ENCODE measurements at places on chromosomes 2 and 18. TPM values are rescaled to one million over a fixed set of nuclear protein-coding genes. Genes with fewer than 3 reads are reported as not detected.

- no peaks in the 10 kb centered on the region for H3K27me3 ChIP-seq
- DNase-seq, result no peak
- H3K27ac ChIP-seq, result no peak overlapping the region
- no peaks in the 10 kb centered on the region for H3K4me1 ChIP-seq
- H3K36me3 ChIP-seq, result no peaks in the 10 kb centered on the region
These were observed 34.1 kb downstream of the STK17B start for GRCh38 chr2:196137271-196137670.

GRCh38 chr2:197141702-197142473, 168.7 kb downstream of the ANKRD44 start:
- no peak overlapping the region for H3K4me3 ChIP-seq
- no peak overlapping the region for H3K27ac ChIP-seq
- no peaks in the 10 kb centered on the region for H3K27me3 ChIP-seq
- H3K4me1 ChIP-seq, result no peaks in the 10 kb centered on the region
- DNase-seq, result no peak
- no peaks in the 10 kb centered on the region for H3K36me3 ChIP-seq

- no peak overlapping the region for H3K27ac ChIP-seq
- DNase-seq, result no peak
- no peaks in the 10 kb centered on the region for H3K36me3 ChIP-seq
- H3K27me3 ChIP-seq, result no peaks in the 10 kb centered on the region
- no peaks in the 10 kb centered on the region for H3K4me1 ChIP-seq
These were observed 559.9 kb downstream of the TSN start for GRCh38 chr2:122315306-122315705.

- no peaks in the 10 kb centered on the region for H3K4me1 ChIP-seq
- DNase-seq, result peak; percentile 20
- no peak overlapping the region for H3K4me3 ChIP-seq
- no peaks in the 10 kb centered on the region for H3K27me3 ChIP-seq
- H3K27ac ChIP-seq, result no peak overlapping the region
These were observed 381.6 kb downstream of the SUCLG1 start for GRCh38 chr2:84077496-84077895.

DNA sequence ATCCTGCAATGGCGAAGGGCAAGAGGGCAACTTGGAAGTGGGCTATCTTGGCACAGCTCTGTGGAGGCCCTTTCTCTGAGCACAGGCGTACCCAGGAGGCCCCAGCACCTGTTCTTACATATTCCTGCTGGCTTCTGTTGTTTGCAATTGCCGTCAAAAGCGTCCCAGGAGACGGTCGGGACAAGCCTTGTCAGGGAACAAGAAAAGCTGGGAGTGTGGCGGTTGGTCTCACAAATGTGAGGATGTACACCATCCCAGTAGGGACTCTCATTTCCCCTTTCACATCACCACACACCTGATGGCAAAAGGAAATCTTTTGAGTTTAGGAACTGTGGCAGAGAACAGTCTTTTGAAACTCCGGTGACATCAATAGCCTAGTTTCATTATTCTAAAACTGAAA, 94.7 kb upstream of the EFEMP1 start:
- no peaks in the 10 kb centered on the region for H3K4me1 ChIP-seq
- H3K4me3 ChIP-seq, result no peak overlapping the region
- H3K27me3 ChIP-seq, result 0 out of 3 replicates have a peak, but pooled peaks cover 9% of the 10 kb centered on the region
- no peak overlapping the region for H3K27ac ChIP-seq
- H3K36me3 ChIP-seq, result no peaks in the 10 kb centered on the region
- no peak for DNase-seq

The ASB18 gene
- polyA plus RNA-seq, result not detected

The TBR1 gene
- 0.03 TPM for polyA plus RNA-seq
